ENCODE measurements at places on chromosomes 7 and 10.

GRCh38 chr7:17699696-17700095, 240.6 kb downstream of the SNX13 start:
- no peak for DNase-seq

GRCh38 chr10:102773986-102774385, 30.2 kb downstream of the WBP1L start:
- DNase-seq, result no peak

DNA sequence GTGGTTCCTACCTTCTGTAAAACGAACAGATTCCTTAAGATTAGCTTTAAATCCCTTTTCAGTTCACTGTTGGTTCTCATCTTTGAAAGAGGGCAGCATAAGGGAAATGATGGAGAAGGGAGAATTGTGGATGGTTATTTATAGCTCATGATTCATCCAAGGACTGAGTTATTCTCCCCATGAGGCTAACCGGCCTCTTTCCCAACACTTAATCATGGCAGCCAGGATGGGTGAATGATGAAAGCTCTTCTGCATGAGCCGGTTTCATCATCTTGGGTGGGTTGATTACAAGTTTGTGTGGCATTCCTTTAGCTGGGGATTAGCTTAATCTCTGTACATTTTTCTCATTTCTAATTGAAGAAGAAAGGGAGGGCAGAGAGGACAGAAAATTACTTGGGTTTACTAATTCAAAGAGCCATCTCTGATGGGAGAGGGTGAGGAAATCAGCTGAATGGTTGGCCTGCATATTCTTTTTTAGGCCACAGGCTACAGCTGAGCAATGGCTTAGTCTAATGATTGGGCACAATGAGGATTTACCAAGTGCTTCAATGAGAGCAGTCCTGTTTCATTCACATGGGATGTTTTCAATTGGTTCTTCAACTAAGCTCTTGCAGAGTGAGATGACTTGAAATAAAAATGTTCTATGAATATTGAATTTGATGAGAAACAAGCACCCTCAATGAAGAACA, 250.0 kb downstream of the BMPER start:
- DNase-seq, result peak; percentile 98

GRCh38 chr10:73225518-73225917, 21.5 kb downstream of the DNAJC9 start:
- DNase-seq, result no peak

- no peak for DNase-seq
These were observed 132.9 kb downstream of the PIP4K2A start for GRCh38 chr10:22581461-22581860.
